ENCODE measurements at places on chromosomes 5 and 9.

DNA sequence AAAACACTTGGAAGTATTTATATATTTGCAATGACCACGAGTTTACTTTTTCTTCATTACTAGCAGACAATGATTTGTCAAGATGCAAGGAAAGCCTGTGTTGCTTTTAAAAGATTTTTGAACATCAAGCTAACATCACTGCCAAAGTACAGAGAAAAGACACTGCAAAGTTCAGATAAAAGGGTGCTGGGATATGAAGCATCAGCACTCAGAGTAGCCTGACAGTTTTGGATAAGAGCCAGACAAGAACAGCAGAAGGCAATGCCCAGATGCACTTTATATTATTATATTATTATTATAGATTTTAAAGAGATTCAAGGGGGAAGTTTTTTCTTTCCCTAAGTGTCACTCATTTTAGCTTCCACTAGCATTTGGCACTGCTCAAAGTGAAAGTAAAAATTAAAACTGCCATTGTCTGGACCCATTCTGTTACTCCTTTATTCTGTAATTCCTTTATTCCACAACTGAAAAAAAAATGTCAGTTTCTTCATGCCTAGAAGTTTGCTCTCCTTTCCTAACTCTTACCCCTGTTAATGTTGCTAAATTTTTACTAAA lies 240.6 kb downstream of the EFNA5 start:
- DNase-seq: no peak

GRCh38 chr5:124980163-124980941 lies 233.9 kb upstream of the ZNF608 start:
- no peak for DNase-seq

DNA sequence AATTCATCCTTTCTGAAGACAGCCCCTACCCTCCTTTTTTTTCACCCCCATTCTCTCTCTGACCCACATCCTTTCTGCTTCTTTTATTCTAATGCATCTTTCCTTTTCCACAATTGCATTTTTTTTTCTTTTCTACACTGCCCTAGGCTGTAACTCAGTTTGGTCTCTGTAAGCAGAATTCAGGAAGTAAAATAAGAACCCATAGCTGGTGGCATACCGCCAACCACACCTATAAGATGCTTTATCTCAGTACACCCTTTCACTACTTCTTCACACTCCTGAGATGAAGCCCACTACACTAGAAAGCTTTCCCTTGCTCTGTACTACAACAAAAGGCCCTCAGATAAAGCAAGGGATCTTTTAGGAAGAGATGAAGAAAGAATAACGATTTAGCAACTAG lies 16.1 kb upstream of the TSSK1B start:
- no peak for DNase-seq

DNA sequence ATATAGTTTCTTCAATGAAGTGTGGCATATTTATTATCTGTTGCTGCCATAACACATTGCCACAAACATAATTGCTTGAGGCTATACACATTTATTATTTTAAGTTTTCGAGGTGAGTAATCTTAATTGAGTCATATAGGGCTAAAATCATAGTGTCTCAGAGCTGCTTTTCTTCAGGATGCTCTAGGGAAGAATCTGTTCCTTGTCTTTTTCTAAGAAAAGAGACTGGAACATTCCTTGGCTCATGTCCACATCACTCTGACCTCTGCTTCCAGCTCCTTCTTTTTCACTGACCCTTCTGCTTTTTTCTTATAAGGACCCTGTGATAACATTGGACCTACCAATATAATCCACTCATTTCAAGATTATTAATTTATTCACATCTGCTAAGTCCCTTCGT lies 632.4 kb upstream of the TYRP1 start:
- no peak for DNase-seq

- DNase-seq: no peak
Observed at GRCh38 chr5:34015120-34015822, 7.4 kb upstream of the AMACR start.

DNA sequence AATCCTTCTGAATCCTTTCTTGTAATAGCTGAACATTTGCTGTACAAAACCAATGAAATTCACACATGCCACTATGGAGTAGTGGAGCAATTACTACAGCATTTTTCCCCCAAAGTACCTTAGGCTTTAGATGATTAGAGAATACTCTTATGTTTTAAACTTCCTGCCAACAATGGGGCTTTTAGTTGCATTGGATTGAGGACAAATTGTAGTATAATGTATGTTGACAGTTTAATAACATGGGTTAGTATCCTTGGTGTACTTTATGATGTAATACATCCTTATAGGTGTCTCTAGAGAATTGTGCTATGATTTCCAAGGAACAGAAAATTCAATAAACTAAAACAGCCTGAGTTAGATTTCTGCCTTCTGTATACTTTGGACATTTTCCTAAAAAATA lies 422.7 kb upstream of the GRAMD2B start:
- DNase-seq: no peak

- DNase-seq: no peak
Observed at GRCh38 chr5:105503950-105504349, 1941.4 kb upstream of the NUDT12 start.

GRCh38 chr9:128600099-128600498 lies 47.7 kb downstream of the SPTAN1 start:
- no peak for DNase-seq

DNA sequence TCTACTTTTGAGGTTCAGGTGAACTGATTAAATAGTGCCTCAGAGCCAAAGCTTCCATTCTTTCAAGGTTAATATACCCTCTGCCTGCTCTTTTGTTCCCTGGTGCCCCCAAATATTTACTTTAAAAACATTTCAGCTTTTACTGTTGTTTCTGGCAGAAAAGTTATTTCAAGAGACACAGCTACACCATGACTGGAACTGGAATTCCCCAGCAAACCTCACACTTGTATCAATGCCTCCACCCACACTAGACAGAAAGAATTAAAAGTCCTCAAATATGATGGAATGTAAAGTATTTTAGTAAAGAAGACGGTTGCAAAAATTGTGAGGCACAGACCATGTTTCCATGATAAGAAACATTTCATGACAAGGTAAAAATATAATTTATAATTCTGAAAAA lies 720.2 kb upstream of the TYRP1 start:
- no peak for DNase-seq

DNA sequence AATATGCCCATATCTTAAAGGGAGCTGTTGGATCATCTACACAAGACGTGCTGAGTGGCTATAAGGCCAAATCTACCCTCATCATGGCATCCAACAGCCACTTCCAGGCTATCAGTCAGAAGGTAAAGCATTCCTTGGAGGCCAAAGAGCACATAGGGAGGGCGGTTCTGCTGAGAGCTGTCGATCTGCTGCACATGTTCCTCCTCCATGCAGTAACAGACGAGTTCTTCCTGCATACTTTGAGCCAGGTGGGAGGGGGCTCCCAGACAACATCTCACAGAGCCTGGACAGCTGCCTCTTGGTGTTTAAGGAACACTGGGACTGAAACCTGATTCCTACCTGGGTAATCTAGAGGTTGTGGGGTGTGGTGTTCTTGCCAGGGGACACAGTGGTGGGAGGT lies 93.3 kb upstream of the RAI14 start:
- no peak for DNase-seq

DNA sequence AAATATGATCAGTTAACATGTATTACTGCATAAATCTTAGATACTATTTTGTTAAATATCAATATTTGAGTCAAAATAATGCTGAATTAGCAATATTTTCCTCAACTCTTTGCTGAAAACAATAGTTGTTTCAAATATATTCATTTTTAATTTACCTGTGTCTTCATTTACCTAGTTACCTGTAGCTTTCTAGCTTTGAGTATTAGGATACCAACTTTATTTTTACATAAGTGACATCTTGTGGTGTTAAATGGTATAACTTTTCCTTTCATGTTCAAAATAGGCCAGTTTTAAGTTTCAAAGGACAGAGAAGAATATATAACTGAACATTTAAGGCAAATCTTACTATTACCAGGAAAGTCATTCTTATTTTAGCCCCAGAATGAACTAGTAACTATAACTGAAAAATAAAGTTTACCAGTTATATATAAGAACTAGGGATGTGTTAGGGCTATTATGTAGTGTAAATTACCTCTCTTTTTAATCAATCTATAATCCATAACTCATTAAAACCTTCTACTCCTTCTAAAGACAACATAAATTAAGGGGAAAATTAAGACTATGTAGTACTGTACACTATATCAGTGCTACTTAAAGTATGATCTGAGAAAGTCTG lies 25.3 kb downstream of the AP3B1 start:
- DNase-seq: peak; percentile 29

DNA sequence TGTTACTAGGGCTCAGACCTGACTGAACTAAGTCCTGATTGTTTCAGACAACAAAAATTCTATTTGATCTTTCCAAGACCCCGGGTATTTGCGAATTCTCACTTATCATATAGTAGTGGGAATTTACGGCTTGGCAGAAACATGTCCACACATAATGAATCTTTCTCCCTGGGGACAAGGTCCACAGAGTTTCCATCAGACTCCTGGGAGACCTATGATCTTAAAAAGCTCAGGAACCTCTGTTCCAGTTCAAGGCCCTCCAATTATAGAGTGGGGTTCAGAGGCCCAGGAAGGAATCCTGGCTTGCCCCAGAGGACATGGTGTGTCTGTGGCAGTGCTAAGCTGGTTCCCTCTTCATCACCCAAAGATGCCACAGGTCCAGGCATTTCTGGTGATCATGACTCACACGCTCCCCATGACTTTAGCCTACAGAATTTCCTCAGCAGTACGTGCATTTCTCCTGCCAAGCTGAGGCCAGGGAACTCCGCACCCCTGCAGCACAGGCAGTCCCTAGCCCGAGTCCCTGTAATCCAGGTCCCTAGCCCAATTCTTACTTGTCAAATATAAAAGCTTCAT lies 12.6 kb downstream of the RAPGEF1 start:
- no peak for DNase-seq

DNA sequence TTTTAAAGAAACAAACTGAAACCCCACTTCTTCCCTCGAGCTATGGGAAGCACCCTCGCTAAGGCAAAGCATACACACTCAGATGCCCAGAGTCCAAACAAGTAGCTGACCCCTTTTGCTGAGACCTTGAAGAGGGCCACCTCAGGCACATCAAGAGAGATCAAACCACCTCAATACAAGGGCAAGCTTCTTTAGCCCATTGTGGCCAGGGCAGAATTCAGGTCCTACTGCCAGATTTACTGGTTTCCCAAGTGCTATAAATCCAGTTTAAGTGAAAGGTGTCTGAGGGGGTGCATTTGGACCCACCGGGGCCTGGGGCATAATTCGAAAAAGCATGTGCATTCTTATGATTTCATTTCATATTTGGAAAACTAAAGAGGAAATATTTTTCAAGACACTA lies 40.4 kb downstream of the NEURL1B start:
- DNase-seq: no peak

DNA sequence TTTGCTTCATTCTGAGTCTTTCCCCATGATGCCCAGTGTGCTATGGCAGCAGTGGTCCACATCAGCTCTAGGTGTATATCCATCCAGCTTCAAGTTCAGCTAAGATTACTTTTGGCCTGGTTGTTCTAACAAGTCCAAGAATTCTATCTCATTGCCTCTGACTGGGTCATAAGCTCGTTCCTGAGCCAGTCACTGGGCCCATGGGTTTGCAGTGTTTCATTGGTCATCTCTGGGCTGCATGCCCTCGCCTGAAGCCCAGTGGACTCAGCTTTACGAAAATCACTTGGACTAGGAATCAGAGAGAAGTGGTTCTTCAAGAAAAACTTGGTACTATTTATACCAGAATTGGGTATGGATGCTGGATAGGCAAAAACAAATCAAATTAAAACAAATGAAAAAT lies 16.1 kb upstream of the ARHGAP26 start:
- no peak for DNase-seq

DNA sequence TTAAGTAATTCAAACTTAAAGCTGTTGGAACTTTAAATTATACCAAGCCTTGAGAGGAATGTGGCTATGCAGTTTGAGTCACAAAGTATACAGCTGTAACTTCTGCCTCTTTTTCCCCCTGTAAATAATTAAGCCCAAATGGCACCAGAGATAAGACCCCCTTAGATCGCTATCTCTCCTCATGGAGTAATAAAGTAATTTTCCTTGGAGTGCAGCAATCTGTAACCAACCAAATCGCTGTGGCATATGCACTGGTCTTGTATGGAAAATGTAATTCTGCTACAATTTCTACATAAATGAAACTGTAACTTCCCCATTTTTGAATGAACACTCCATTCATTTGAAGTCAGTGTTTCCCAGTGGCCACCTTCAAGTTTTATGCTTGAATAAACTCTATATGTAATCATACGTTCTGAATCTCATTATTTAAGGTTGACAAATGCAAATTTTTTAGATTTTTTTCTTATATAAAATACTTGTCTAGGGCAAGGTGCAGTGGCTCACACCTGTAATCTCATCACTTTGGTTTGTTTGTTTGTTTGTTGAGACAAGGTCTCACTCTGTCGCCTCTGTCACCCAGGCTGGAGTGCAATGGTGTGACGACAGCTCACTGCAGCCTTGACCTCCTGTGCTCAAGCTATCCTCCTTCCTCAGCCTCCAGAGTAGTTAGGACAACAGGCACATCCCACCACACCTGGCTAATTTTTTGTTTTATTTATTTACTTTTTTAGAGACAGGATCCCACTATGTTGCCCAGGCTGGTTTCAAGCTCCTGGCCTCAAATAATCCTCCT lies 12.3 kb downstream of the SUSD1 start:
- no peak for DNase-seq

DNA sequence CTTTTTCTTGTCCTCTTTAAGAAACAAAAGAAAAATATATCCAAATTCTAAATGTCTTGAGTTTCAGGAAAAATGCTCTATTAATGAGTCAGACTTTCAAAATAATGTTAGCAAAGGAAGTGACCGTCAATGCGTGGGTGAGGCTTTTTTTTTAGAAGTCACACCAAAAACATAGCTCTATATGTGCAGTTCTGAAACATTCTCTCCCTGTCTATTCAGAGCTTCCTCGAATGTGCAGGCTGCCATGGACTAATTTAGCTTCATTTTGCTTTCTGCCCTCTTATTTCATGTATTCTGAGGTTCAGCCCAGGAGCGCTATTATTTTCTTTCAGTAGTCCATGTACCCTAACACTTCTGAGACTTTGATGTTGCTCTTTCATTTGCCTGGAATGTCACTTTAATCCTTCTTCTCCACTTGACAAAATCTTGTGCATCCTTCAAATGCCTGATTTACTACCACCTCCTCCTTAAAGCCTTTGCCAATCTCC lies 72.5 kb upstream of the RASA1 start:
- no peak for DNase-seq

GRCh38 chr9:26687421-26687820 lies 205.2 kb downstream of the CAAP1 start:
- DNase-seq: no peak

DNA sequence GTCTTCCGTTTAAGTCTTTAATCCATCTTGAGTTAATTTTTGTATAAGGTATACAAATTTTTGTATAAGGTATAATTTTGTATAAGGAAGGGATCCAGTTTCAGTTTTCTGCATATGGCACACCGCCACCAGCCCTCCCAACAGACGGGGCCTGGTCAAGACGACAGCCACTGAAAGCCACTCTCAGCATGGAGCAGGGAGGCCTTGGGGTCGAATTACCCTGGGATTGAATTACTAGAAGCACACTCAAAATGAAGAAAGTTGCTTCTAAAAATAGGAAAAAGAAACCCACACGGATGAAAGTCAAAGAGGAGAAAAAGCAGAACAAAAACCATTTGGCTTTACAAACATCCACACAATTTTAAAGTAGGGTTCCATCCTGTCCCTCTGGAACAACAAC lies 586.2 kb upstream of the ADAMTS16 start:
- no peak for DNase-seq

Data from CD4-positive, alpha-beta T cell treated with Interleukin-10 for 1 hour (primary cell).